ENCODE measurements at places on chromosomes 5 and 9. TPM values are rescaled to one million over a fixed set of nuclear protein-coding genes. Genes with fewer than 3 reads are reported as not detected.

The KCNN2 gene
- not detected for total RNA-seq

The SNX2 gene
- 41.6 TPM for total RNA-seq

The ENTREP1 gene
- total RNA-seq: 0.62 TPM

The PCDHB4 gene
- not detected for total RNA-seq

The PMPCA gene
- total RNA-seq: 74.4 TPM

The SPACA9 gene
- total RNA-seq: 4.3 TPM

The CNTLN gene
- 5.5 TPM for total RNA-seq

The KLHL3 gene
- 0.28 TPM for total RNA-seq

Measured in A549 treated with ZK216348 at 1 μM for 4 hours (cell line).